Stimulated activated CD4-positive, alpha-beta T cell treated with anti-CD3 and anti-CD28 coated beads, Interleukin-15, amount 100 ng/mL, for 48 hours (primary cell): ENCODE measurements at places on chromosomes 12 and 14.

GRCh38 chr14:84202486-84202885 lies 1327.5 kb upstream of the FLRT2 start:
- no peak for DNase-seq

DNA sequence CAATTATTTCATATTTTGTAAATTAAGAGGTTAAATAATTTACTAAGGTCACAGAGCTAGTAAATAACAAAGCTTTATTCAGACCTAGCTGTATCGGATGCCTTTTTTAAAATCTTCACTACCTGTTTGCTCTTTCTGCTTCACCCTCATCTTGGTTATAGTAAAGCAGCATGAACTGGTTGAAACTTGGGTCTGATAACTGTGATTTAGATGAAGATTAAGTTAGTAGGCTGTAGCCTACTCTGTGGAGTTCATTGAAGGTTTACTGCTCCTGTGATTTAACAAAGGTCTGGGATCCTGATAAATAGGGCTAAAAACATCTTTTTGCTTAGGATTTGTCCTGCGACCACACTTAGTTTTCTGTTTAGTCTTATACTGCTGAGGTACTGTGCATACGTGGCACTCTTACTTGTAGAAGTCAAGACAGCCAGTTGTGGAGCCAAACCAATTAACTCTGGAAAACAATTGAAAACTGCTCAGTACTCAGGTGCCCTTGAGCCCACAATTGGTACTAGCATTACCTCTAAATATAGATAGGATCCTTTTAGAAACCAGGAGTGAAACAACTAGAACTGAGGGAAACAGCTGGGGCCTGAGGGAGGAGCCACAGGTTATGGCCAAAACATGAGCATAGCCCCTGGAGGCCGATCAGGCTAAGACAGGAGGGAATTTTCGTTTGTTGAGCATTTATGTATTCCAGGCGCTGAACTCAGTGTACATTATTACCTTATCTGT lies 2.3 kb downstream of the SPATS2 start:
- DNase-seq = no peak

GRCh38 chr12:40202095-40203059 lies 22.4 kb upstream of the LRRK2 start:
- DNase-seq = no peak

GRCh38 chr12:53055471-53056266 lies 5.8 kb downstream of the TNS2 start:
- DNase-seq = no peak

GRCh38 chr14:38089123-38089522 lies 118.6 kb upstream of the SSTR1 start:
- no peak for DNase-seq

DNA sequence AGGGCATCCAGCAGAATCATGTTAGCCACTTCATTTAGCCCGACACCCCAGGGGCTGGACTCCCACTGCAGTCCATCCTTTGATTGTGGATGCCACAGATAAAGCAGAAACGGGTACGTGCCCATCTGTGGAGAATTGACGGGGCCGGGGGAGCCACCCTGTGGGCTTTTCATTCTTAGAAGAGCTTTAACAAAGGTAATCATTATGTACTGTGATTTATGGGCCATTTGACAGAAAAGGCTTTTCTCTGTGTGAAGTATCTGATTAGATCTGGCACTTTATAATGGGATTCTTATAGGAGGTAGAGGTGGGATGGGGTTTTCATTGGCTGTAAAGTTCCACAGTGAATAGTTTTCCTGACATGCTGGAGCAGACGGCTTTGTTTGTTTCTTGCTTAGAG lies 40.4 kb downstream of the AACS start:
- no peak for DNase-seq

DNA sequence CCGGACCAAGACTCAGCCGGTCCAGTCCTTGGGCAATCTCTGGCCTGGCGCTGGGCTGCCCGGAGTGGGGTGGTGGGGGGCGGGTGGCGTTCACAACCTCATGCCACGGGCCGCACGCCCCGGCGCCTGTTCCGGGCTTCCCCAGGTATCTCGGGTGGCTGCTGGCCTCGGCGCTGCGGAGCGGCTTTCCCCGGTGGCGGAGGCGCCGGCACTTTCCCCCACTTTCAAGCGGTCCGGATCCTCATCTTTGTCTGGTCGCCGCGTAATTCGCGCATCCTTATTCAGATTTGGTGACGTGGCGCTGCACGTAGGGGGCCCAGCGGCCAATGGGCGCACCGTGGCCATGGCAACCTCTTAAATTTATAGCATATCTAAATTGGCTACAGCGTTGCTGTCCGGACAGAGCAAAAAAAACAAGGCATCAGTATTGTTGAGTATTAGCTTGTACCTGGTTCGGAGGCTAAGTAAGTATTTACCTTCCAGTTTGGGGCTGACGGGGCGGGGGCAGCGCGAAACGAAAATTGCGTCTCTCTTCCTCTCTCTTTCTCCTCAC lies at the start of gene LHX5:
LHX5 (minus strand) TSS at position 253 of the 553 bp plus-strand sequence. CDS start 373 bp downstream, outside the sequence.
- DNase-seq = no peak

DNA sequence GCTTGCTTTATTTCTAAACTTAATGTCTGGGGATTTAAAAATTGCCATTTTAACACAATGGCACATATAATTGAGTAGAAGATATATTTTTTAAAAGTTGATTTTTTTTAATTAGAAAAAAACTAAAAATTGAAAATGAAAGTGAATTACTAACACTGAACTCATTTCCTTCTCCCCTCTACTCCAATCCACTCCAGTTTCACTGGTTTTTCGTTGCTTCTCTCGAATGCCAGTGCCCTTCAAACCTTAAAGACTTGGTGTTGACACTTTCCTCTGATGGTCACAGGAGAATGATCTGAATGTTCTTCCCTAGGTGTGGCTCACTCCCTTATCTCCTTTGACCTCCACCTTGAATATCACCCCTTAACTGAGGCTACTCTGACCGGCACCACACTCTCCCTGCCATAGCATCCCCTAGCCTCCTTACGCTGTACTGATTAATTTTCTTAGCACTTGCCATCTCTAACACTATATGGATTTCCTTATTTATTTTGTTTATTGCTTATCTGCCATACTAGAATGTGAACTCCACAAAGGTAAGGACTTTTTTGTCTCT lies 107.1 kb downstream of the LIN7A start:
- no peak for DNase-seq

GRCh38 chr12:100668945-100669536 lies 95.6 kb downstream of the GAS2L3 start:
- DNase-seq = peak; percentile 11

DNA sequence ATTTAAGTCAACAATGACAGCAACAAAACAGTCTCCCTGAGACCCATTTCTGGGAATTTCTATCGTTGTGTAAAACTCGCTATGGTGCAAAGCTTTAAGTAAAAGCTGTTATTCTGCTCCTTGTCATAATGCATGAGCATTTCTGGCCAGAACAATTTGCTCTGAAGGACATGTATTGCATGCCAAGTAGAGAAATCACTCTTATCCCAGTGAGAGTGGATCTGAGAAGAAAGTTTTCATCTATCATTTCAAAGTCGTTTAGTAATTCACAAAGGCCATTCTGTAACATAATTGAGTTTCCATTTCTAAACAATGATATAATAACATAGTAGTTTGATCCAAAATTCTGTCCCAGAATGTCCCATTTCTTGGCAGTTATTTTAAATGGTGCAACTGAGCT lies 86.6 kb downstream of the TBC1D30 start:
- no peak for DNase-seq

- DNase-seq = no peak
These were observed 84.0 kb downstream of the RNF34 start for GRCh38 chr12:121483949-121484348.

DNA sequence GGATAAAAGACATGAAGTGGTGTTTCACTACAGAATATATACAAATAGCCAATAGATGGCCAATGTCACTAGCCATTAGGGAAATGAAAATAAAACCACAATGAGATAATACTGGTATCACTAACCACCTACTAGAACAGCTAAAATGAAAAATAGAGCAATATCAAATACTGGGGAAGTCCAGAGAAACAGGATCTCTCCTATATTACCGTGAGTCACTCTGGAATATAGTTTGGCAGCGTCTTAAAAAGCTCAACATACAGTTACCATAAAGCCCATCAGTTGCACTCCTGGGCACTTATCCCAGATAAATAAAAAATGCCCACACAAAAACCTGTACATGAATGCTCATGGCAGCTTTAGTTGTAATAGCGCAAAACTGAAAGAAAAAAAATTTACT lies 101.7 kb downstream of the TMTC1 start:
- DNase-seq = no peak

- DNase-seq = no peak
These were observed 25.1 kb upstream of the EIF5 start for GRCh38 chr14:103308717-103309616.

DNA sequence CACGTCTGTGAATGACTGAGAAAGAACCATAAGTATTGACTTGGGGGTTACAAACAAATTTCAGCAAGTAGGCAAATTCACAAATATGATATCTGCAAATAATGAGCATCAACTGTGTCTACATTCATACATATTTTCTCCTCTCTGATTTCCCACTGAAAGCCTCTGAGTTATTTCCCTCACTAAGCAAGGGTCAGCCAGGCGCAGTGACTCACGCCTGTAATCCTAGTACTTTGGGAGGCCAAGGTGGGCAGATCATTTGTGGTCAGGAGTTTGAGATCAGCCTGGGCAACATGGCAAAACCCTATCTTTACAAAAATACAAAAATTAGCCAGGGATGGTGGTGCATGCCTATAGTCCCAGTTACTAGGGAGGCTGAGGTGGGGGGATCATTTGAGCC lies 80.8 kb downstream of the SLC25A21 start:
- no peak for DNase-seq

DNA sequence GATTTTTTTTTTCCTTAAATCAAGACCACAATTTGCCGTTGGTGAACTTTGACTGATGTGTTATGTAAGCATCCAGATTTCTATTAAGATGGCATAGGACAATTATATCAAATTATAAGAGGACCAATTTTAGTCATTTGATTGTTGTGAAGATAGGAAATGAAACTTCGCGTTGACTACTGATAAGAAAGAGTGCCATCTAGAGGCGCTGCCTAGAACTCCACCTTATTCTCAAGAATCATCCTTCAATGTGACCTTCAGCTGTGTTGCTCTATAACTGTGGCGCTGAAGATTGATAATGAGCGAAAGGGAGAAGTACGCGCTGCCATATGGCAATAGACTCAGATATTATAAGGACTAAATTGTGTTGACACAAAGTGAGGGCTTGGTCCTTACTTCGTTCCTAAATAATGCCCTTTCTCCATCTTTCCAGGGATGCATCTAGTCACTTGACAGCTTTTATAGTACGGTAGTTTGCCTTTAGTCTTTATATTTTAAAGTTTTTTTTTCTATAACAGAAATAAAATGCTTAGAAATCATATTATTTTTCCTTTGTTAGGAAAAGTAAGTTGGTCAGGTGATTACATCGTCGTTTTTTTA lies 350.8 kb upstream of the STXBP6 start:
- peak; percentile 8 for DNase-seq

DNA sequence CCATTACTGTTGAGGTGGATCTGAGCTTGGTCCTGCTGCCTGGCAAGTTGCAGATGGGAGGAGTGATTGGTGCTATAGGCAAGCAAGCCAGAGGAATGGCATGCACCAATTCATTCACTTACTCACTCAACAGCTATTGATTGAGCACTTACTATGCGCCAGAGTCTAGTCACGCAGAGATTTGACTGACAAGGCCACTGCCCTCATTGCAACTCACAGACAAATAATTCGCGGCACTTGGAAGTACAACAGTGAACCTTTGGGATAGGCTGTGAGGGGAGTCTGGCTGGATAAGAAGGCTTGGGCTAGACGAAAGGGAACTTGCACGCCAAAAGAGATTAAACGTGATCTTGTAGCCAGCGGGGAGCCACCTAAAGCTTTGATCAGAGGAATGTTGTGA lies 96.2 kb downstream of the NEDD1 start:
- no peak for DNase-seq

DNA sequence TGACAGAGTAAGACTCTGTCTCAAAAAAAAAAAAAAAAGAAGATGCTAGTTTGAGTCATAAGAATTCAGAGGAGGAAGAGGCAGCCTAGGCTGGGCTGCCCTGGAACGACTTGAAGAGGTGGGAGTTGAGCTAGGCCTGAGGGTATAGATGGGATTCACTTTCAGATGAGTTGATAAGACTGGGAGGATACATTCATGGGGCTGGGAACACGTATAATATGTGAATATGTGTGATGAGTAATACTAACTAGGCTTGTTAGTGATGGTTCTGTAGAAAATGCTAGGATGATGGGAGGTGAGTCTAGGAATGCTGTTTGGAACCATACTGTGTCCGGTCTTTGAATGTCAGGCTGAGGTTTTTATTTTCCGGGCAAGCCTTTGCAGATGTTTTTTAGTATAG lies 9.0 kb downstream of the PLEKHA5 start:
- no peak for DNase-seq

DNA sequence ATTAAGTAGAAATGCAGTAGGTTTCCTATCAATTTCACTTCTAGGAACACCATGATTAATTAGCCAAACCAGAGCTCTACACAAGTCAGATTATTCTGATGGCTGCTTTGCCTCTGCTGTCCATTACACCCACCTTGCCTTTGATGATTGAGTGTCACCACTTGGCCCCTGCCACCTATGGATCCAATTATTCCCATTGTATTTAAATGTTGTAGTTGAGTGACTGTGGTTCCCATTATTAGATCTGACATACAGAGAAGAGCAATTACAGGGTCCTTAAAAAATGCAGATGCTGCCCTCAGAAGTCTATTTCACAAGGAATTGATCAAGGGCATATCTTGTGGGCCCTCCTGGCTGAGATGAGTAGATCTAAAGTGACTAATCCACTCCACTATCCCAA lies 39.5 kb upstream of the SLC38A4 start:
- no peak for DNase-seq

DNA sequence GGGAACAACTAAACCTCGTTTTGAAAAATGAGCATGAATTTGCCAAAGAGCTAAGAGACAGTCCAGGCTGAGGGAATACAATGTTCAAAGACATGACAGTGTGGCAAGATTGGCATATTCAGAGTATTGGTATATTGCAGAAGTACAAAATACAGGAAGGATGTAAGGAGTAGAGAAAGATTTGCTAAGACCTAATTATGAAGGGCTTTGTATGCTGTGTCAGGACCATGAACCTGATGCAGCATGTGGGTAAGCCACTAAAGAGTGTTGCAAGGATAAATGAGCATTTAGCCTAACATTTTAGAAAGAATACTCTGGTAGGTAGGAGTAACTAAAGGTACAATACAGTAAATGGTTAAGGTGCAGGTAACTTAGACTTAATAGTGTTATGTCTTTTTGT lies 65.1 kb downstream of the KTN1 start:
- no peak for DNase-seq

DNA sequence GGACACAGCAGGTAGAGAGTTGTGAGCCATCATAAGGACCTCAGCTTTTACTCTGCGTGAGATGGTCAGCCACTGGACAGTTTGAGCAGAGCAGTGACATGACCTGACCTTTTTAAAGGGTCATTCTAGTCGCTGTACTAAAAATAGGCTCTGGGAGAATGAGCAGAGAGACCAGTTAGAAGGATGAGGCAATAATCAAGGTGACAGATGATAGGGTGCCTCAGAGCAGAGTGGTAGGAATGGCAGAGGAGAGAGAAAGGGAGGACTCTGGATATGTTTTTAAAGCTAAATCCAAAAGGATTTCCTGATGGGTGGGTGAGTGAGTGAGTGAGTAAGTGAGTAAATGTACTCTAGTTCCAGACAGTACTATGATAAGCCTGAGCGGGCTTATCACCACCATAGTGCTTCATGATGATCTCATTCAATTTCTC lies 83.6 kb upstream of the ARHGAP5 start:
- DNase-seq = no peak

GRCh38 chr12:108783446-108783845 lies 52.1 kb upstream of the CORO1C start:
- no peak for DNase-seq
